ENCODE measurements at places on chromosomes 12 and 14.

DNA sequence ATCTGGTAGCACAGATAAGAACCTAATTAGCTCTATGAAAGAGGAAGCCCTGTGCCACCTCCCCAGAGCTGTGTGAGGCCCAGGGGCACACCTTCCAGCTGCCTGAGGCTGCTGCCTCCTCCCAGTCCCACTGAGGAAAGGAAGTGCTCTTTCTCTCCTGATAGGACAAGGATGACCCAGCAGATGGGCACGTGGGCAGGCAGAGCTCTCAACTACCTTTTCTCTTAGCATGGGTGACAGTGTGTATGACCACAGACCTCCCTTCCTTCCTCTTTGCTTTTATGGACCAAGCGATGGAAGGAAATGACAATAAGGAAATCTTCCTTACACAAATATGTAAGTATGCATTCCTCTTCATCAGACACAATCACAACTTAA is 127.6 kb upstream of the AMIGO2 start:
- DNase-seq = no peak

DNA sequence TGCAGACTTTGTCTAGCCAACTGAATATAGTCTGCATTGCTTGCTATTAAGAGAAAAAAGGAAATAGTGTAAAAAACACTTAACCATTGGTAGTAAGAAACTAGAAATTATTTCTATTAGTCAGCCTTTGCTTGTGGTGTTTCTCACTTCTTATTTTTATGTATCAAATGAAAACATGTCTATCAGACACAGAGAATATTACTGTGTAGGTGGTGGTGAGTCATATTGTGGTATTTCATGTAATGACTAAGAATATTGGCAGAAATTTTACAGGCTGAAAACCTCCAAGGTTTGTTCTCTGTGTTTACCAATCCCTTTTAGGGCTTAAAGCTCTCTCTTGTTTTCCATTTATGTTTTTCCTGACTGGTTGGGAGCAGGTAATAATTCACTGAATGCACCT is 87.2 kb downstream of the DAAM1 start:
- no peak for DNase-seq

- DNase-seq = no peak
Observed at GRCh38 chr14:61112506-61112905, 131.5 kb downstream of the SLC38A6 start.

GRCh38 chr14:96481731-96482314 is 20.4 kb upstream of the PAPOLA start:
- no peak for DNase-seq

DNA sequence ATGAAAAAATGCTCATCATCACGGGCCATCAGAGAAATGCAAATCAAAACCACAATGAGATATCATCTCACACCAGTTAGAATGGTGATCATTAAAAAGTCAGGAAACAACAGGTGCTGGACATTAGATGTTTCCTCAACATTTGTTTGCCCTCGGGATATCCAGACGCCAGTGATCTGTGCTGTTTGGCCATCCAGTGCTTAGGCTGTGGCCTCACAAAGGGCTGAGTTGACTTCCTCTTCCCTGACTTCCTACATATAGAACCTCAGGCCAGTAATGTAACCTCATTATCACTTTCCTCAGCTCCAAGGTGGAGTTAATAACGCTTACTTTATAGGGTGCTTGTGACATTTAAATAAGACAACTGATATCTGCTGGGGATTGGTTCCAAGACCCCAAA is 51.8 kb downstream of the SLC15A5 start:
- no peak for DNase-seq

- DNase-seq = no peak
Observed at GRCh38 chr12:60415351-60415750, 819.5 kb downstream of the SLC16A7 start.

Measured in activated CD8-positive, alpha-beta memory T cell treated with anti-CD3 and anti-CD28 coated beads for 1 hour (primary cell).